ENCODE measurements at places on chromosomes 4 and X.

DNA sequence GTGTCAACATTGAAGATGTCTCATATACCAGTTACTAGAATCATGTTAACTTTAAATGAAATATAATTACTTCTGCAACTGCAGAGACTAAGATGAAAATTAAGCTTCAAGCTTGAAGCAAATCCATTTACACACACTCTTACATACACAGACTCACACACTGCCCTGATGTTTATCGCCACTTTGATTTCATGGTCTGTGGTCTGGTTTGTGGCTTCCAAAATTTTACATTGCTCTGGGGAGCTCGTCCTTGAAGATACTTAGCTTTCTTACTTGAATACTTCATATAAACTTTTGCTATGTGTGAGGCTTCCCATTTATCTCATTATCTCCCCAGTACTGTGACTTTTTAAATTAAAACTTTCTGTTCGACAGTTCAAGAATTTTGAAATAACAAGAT, 35.8 kb downstream of the ARHGEF38 start:
- DNase-seq: no peak

GRCh38 chr4:149158817-149159216, 656.8 kb downstream of the IQCM start:
- no peak for DNase-seq

GRCh38 chr4:53890461-53890860, 173.9 kb downstream of the CHIC2 start:
- no peak for DNase-seq

DNA sequence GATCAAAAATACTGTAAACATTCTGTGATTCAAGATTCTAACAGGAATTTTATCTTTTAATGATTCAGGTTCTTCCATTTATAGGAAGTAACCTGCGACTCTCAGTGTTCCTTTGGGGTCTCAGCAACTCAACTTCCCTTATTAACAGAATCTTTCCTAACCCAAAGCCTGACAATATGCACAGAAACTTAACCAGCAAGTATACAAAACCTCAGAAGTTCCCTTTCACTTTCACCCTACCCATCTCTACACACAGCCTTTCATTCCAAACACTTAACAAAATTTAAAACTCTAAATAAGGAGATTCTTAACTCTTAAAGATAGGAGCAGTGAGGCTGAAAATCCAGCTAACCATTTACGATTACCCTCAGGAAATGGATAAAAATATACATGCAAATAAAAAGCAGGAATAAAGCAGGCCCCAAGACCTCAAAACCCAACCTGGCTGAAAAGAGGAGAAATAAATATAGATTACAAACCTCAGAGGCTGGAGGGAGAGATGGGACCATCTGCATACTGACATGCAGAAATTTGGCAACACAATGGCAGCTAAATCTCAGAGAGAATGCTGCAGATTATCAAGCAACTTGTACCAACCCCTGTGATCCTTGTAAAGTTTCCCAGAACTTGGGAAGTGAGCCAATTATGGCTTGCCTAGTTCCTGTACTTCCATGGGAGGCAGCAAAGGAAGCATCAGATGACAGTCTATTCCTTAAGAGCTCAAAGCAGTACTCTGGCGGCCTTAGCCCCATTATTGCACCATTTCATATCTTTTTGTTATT, 101.0 kb downstream of the ATP11C start:
- DNase-seq: no peak

DNA sequence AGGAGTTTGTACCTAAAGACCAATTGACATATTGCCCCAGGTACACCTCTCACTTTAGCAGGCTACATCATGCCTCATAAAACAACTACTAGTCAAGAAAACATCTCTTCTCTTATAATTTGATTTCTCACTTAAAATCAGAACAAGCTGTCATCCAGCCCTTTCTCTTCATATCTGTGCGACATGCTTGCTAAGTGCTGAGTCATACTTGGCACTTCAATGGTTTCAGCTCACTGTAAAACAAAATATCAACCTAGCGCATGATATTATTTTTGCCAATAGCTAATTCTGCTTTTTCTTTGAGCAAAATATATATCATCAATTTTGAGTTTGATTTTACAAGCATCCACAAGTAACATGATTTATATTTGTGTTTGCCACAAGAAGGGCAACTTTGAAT, 27.9 kb upstream of the FUNDC1 start:
- no peak for DNase-seq

- DNase-seq: no peak
Observed at GRCh38 chrX:78923198-78924015, 21.8 kb upstream of the P2RY10 start.

DNA sequence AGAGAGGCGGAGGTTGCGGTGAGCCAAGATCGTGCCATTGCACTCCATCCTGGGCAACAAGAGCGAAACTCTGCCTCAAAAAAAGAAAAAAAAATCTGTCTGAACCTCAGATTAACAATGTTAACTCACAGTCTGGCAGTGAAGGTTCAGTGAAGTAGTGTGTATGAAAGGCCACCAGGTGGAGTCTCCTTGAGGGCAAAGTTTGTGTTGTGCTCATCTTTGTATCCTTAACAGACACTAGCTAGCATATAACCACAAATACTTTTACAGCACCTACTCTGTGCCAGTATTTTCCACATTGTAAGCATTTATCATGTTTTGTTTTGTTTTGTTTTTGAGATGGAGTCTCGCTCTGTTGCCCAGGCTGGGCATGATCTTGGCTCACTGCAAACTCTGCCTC, 46.0 kb upstream of the MGST2 start:
- DNase-seq: no peak

DNA sequence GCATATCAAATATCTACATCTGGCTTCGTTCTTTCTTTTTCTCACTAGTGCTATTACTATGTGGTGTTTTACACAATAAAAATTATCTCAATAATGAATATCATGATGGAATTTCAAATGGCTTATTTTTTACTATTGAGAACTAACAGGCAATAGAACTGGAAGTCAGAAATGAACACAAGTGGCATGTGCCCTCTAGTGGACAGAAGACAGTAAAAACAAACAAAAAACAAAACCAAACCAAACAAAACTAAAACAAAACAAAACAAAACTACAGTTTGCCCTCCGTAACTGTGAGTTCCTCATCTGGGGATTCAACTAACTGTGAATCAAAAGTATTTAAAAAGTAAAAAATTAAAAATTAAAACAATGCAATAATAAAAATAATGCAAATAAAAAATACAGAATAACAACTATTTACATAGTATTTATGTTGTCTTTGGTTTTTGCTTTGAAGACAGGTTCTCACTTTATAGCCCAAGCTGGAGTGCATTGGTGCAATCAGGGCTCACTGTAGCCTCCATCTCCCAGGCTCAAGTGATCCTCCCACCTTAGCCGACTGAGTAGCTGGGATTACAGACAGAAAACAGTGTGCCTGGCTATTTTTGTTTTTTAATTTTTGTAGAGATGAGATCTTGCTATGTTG, 195.6 kb upstream of the TACR3 start:
- DNase-seq: no peak

DNA sequence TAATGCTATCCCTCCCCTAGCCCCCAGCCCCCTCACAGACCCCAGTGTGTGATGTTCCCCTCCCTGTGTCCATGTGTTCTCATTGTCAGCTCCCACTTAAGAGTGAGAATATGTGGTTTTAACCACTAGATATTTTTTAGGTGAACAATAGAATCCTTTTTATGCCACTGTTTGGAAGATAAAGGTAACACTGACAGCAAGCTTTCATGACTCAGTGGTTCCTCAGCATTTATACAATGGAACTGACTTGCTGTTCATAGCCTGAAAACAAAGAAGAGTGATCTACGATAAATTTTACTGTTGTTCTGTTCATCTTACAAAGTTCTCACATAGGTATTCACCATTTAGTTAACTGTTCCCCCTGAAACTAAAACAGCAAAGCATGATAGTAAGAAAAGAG, 147.8 kb downstream of the ARHGAP10 start:
- DNase-seq: no peak

DNA sequence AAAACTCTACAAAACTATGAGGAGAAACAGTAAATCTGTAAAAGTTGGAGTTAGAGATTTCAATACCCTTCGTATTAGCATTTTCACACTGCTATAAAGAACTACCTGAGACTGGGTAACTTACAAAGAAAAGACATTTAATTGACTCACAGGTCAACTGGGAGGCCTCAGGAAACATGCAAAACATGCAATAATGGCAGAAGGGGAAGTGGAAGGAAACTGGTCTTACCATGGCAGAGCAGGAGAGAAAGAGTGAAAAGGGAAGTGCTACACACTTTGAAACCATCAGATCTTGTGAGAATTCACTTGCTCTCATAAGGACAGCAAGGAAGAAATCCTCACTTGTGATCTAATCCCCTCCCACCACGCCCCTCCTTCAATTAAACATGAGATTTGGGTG, 949.9 kb downstream of the TECRL start:
- no peak for DNase-seq

DNA sequence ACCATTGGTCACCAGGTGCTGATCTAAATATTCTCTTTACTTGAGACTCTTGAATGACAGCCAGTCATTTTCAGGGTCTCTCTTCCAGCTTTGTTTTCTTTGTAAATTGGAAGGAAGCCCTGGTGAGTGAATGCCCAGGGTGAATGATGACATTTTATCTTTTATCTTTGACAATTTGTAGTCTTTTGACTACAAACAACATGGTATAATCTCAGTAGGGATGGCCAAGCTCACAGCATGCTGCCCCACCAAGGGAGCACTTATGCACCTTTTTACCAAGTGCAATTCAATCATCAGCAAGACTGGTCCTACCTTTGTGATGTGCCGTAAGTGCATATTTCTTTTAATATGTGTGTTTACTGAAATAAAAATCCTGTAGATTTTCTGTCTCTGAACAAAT, 5.7 kb downstream of the AFM start:
- no peak for DNase-seq

GRCh38 chr4:39353478-39354253, 12.5 kb downstream of the RFC1 start:
- no peak for DNase-seq

DNA sequence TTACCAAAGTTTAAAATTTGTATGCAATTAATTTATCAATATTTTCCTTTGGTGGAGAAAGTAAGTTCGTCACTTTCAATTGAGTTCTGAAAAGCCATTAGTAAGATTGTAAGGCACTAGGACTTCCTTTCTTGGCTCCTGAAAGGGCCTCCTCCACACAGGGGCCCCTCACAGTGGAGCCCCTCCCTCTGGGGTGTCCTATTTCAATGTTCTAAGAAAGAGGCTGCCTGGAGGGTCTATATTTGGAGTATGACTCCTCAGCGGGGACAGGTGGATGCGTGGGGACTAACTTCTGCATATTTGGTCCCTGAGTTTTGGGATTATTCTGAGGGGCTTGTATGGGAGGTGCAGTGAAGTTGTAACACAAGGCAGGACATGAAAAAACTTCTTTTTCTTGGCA, 1.6 kb upstream of the ARMCX4 start:
- no peak for DNase-seq

DNA sequence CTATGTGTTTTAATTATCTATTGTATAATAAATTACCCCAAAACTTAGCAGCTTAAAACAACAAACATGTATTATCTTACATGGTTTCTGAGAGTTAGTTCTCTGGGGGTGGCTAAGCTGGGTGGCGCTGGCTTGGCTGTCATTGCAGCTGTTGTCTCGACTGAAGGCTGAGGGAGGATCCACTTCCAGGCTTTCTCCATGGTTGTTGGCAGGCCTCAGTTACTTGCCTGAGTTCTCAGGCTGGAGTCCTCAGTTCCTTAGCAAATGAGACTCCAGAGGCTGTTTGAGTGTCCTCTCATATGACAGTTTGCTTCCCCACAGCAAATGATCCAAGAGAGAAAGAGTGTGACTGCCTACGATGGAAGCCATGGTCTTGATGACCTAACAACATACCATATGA, 23.5 kb upstream of the GALNT7 start:
- DNase-seq: no peak

- no peak for DNase-seq
Observed at GRCh38 chrX:24030597-24030996, 3.6 kb upstream of the KLHL15 start.

- DNase-seq: no peak
Observed at GRCh38 chrX:43003939-43004338, 226.0 kb upstream of the PPP1R2C start.

DNA sequence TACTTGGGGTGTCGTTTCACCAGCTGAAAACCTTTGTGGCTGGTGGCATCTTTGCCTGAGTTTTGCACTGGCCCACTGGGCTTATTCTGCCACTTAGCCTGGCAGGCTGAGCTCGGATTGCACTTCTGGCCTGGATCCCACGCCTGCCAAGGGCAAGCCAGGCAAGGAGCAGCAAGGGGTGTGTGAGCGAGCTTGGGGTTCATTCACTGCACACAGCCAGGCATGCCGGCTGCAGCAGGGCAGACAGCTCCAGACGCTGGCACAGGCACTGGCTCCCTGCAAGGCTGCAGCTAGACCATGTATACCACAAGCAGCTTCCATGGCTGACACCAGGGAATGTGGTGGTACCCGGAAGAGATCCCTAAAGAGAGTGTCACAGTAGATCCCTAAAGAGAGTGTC, 476.3 kb downstream of the EPHA5 start:
- no peak for DNase-seq

DNA sequence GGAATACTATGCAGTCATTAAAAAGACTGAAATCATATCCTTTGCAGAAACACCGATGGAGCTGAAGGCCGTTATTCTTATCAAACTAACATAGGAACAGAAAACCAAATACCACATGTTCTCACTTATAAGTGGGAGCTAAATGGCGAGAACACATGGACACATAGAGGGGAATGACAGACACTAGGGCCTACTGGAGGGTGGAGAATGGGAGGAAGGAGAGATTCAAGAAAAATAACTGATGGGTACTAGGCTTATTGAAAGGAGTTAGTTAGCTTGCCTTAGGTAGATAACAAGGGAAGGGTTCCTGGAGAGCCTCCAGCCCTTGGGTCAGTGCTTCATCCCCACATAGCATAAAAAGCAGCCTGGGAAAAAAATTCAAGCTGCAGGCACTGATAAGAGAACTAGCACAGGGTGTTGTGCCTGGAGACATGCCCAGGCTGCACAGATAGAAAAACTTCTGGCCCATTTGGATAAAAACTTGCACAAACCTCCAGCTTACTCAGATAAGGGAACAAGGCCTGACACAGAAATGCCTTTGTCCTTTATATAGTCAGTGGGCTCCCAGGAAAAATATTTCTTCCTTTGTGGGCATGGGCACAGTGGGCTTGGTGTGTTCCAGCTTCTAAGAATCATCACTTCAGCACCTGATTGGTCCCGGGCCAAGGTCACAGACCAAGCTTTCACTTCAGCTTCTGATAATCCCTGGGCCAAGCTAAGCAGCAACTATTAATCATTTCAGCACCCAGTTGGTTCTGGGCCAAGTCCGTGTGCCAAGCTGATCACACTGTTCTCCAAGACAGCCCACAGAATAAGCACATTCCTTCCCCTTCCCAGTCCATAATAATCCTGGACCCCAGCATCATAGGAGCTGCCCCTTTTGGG, 23.1 kb upstream of the PWWP3B start:
- DNase-seq: no peak

DNA sequence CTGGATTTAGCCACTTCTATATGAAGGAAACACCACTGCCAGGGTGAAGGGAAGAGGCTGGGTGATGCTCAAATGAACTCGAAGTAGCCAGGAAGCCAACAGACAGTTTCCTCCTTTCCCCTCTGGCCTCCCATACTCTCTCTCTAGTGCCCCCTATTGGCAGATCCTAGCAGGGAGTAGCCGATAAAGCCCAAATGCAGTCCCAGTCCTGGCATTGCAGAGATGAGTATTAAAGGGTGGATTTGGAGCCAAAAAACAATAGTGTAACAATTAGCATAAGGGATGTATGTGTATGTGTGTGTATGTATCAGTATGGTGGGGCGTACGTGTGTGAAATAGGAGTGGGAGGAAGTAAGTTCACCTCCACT, 213.8 kb upstream of the LDB2 start:
- no peak for DNase-seq

Data from NCI-H2029 treated with DMSO at 0.1 percent for 48 hours (cell line).